ENCODE measurements at places on chromosomes 6 and 20.

GRCh38 chr6:108752733-108753590 lies 95.3 kb upstream of the ARMC2 start:
- no peak for DNase-seq

DNA sequence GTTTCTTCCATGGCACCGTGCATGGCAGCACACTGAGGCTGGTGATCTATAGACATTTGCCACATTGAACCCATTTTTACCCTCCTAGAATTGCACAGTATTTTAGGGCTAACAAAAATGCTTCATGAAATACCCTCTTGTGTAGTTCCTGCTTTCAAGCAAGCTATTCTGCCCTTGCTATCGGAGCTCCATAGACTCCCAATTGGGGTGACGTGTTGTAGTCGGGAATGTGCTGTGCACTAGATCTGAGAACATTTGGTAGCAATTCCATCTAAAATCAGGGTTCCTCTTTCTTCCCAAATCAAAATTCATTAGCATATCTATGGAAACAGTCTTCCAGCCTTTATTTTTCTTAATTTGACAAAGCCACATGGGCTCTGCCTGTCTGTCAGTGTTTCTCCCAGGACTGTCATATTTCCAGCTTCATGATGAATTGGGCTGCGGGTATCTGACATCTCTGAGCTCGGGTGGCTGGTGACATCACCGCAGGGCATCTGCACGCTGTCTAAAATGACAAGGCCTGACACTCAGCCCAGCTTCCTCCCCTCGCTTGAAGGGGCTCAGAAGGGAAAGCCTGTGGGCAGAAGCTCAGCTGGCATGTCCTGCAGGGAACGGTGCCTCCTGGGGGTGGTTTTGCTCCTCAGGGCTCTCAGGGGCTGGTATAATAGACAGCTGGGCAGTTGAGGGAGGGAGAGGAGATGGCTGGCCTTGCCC lies 406.4 kb downstream of the QKI start:
- no peak for DNase-seq

DNA sequence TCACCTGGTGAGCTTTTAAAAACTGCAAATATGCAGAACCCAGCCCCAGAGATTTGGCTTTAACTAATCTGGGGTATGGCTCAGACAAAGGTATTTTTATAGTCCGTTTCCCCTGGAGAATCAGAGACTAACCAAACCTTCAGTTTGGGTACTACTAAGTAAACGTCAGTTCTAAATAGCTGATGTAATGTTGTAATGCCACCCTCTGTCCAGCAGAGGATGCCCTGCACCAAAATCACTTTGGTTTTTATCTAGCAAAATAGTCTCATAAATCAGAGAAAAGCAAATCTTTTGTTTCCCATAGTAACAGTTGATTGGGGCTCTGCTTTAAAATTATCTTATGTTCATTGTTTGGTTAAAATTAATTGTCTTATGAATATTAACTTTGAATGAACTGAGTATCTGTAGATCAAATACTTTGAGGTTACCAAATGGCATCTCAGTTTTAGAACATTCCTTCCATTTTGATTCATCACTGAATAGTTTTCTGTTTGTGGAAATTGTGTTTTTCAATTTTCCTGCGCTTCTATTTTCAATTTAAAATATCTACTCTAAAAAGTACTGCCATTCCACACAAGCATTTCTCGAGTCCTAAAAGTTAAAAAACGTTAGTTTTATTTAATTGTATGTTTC lies 278.3 kb upstream of the PLCB4 start:
- DNase-seq, result no peak

GRCh38 chr20:4006640-4007039 lies 8.7 kb downstream of the RNF24 start:
- DNase-seq, result no peak

DNA sequence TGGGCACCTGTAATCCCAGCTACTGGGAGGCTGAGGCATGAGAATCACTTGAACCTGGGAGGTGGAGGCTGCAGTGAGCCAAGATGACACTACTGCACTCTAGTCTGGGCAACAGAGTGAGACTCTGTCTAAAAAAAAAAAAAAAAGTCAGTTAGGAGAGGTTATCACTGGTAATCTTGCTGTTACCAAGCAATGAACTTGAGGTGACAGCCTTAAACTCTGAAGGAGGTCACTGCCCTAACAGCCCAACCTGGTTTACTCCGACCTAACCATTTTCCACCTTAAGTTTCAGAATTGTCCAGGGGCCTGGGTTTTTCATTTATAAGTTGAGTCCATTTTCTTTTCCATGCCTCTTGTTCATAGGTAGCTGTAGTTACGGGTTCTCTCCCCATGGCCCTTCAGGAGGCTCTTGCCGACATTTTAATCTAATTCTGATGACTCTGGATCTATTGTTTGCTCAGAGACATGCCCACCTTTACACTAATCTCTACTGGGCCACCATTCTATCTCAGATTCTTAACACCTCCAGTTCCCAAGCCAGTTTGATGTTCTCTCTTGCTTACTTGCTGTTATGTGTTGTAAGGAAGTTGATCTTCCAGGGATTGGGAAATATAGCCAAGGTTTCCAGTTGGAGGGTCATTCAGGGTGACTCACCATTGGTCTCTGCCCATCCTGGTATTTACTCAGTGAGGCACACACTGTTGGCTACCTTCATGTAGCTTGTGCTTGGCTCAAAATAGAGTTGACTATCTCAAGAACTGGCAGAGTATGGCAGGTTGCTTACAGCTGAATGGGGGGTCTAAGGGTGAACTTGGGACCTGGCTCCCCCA lies 29.1 kb downstream of the SHLD1 start:
- no peak for DNase-seq

- no peak for DNase-seq
These were observed 783.7 kb downstream of the FRK start for GRCh38 chr6:115276881-115277565.

- no peak for DNase-seq
These were observed 72.3 kb downstream of the JARID2 start for GRCh38 chr6:15317934-15318902.

GRCh38 chr6:32890831-32891230 lies 36.8 kb downstream of the PSMB9 start:
- no peak for DNase-seq

DNA sequence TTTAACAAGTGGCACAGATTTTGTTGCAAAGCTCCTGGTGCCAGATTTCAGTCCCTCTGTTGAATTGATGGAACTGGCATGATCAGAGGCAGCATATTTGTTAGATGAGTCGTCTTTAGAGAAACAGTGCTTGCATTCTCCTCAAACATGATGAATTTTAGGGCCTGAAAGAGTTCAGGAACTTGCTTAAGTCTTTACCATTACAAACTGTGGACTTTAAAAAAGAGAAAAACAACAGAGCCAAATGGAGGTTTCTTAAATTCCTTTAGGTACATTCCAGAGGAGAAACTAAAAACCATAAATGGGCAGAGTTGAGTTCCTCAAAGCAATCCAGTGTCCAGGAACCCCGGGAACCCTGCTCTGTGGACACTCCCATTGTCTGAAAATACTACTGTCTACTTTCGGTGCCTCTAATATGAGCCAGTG lies 2.5 kb downstream of the GTF2H5 start:
- DNase-seq, result no peak

DNA sequence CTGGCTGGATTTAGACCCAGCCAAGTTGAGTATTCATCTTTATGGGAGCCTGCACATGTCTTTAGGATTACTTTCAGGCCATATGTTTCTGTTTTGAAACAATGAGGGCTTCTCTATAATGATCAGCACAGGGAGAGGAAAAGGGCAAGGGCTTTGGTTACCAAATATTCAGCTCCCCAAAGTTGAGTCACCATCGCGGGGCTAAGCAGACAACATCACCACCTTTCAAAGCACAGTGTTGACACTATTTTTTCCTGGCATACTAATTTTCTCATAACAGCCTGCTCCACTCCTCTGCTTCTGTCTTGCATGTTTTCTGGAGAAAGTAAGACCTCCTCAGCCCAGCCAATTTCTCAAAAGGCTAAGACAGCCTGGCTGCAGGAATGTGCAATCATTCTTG lies 4.9 kb downstream of the SCML4 start:
- DNase-seq, result no peak

DNA sequence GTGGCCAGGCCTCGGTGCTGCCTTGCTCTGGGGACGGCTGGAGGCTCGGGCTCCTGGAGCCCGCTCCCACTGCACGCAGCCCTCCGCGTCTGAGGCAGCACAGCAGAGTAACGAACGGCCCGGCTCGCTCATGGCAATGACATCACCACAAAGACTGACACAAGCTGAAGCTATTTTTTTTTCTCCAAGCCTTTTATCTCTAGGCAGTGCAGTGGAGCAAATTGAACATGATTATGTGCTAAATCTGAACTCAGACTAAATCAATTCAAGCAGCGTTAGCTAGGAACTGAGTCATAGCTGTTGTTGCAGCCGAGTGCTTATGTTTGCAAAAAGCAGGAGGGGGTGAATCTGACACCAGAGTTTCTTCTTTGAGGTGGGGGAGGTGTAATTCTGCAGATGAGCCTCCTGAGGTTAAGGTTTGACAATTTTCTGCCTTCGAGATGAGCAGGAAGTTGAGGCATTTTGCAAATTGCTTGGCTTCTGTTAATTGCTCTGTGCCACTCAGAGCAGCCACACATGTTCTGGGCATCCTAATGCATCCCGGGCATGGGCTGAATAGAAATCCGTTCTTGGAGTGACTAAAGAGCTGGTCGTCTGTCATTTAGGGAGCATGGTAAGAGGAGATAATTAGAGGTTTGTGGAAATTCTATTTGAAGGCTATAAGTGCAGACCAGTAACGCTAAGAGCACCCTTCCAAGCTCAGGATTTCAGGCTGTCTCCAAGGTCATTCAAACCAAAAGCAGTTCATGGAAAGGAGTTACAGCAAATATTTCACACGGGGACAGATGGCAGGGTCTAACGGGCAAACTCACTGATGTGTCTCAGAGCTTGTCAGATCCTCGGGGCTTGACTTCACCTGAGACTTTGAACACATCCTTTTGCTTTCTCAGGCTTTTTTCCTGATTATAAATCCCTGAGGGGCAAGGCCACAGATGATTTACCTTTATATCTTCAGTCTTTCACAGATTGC lies 155.1 kb upstream of the ENPP5 start:
- DNase-seq, result no peak

- no peak for DNase-seq
These were observed 62.5 kb upstream of the PTGIS start for GRCh38 chr20:49630396-49630951.

DNA sequence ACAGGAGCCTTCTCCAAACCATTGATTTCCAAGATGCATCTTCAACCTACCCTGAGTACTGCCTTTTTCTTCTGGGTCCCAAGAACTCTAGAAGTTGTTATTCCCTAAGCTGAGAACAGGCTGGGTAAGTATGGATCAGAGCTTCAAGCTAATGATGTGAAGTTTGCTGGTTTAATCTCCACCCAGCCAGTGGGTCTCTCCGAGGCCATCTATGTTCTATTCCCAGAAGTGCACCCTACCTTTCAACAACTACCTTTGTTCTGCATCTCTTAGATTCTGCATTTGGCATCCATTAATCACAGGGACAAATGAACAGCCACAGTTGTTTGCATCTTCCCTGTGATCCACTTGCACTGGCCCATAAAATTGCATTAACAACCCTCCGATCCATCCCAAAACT lies 246.2 kb downstream of the HIVEP2 start:
- DNase-seq, result no peak

DNA sequence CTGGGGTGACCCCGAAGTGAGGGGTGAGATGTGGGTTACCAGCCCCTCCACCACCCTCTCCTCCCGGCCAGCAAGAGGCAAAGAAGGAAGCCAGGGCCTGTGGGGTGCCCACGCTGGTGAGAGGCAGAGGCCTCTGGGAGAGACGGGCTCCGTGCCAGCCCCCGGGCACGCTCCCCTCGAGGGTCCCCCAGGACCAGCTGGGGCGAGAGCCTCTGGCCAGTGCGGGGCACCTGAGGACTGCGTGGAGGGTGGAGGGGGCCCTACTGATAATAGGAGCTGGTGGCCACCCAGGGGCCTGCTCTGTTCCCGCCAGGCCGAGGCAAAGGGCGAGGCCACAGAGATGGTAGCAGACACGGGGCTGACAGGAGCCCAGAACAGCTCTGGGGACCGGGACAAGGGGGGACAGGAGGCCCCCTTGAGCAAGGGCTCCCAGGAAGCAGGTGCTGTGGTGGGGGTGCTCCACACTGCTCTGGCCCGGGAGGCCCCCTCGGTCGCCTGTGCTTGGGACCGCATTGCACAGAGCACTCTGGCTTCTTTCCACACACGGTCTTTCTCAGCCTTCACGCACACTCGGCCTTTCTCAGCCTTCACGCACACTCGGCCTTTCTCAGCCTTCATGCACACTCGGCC lies 226.9 kb downstream of the TTLL2 start:
- no peak for DNase-seq

DNA sequence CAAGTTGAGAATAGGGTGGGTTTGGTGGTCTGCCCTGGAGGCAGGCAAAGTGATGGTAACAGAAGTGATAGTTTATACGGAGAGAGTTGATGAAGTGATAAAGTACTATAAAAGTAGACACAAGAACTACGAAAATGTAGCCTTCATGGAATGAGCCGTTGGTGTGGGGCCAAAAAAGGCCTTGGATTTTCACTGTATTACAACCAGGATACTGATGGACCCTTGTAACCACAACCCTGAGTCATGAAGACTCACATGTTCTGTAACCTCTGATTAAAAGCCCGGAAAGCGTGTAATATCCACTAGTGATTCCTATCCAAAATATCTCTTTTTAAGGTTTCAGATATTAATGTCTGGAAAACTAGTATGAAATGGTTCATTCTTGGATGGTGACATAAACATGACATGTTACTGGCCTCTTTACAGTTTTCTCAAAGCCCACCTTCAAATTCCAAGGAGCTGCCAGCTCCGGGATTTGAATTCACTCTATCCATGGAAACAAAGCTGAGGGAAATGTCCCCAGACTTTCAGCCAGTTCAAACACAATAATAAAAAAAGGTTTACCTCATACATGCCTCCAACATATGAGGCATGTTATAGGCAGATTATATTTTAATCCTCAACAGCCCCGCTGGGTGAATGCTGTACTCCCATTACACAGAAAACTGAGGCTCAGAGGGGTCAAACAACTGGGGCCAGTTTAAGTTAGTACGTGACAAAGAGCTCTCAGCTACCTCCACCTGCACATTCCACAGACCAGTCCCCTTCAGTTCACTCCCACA lies 55.4 kb downstream of the MRPL14 start:
- no peak for DNase-seq

DNA sequence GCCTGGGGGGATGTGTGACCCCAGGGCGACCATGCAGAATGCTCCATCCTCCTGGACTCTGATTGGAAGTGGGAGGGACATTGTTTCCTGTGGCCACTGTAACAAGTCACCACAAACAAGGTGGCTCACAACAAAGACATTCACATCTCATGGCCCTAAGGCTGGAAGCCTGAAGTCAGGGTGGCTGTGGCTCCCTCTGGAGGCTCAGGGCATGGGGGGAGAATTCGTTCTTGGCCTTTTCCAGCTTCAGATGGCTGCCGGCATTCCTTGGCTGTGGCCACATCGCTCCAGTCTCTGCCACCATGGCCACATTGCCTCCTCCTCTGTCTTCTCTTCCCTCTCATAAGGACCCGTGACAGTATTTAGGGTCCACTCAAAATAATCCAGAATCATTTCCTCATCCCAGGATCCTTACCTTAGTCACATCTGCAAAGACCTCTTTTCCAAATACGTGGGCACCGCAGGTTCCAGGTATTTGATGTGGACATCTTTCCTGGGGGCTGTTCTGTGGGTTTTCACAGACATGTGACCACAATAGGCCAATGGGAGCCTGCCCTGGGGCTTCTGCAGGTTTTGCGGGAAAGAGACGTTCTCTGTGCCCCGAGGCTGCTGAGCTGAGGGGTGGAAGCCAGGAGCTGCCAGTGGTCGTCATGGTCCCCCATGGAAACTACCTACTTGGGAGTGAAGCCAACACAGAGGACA lies 249.3 kb downstream of the PREX1 start:
- DNase-seq, result no peak

GRCh38 chr6:106160189-106160588 lies 74.1 kb downstream of the PRDM1 start:
- DNase-seq, result no peak
